ENCODE measurements at places on chromosomes 12 and 14.

GRCh38 chr14:53260286-53260685 is 107.2 kb upstream of the DDHD1 start:
- DNase-seq, result no peak

DNA sequence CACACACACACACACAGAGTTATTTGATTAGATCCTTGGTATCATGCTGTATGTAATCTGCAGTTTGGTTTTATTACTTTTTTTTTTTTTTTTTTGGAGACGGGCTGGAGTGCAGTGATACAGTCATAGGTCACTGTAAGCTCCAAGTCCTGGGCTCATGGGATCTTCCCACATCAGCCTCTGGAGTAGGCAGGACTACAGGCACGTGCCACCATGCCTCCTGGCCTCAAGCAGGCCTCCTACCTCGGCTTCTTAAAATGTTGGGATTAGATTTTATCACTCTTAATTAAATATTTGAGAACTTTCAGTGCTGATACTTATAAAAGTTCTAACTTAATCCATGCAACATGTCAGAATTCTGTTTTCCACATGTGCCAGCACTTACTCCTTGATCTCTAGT is 31.3 kb upstream of the PSEN1 start:
- no peak for DNase-seq

DNA sequence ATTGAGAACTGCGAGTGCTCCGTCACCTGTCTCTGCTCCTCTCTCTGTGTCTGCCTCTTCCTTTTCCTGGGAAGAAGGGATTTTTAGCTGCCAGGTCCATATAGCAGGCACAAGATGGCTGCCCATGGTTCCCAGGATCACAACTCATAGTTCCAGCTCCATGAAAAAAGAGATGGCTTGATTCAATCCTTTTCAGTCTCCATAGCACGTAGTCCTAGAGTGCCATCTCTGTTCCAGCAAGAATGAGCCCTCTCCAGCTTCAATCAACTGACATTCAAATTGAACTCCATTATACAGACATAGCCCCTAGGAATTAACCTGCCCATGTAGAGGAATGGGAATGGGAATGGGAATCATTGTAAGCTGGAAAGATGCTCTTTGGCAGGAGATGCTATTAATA is 34.7 kb upstream of the RTRAF start:
- no peak for DNase-seq

DNA sequence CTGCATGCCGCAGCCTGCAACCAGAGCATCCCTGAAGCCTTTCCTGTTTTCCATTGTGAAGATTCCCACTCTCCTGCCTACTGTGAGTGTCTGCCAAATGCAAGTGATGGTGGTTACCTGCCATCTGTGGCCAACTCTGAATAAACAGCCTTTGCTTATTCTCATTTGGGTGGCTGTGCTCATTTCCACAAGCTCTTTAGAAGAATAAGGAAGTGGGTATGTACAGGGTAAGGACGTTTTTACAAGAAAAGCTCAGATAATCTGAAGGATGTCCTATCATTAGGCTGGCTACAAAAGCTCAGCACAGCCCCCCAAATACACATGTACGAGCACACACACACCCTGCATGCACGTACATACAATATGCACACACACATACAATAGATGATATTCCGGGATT is 7.3 kb upstream of the RNASE1 start:
- DNase-seq, result no peak

DNA sequence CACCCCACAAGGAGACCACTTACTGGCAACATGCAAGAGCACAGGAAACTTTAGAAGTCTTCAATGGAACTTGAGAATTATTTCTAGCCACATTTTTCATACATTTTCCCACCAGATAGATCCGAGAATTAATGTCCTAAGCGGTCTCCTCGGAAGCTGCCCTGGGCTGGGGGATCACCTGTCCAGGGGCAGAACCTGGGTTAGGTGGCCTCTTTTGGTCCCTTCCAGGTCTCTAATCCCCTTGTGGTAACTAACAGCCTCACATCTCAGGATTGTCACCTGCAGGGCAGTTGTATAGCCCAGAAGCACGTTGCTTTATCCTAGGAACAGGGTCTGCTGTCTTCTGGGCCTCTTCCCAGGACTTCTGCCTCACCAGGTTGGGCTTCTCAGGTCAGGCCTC is 38.7 kb upstream of the PRMT8 start:
- DNase-seq, result no peak

GRCh38 chr14:32019276-32019675 is 57.8 kb upstream of the ARHGAP5 start:
- DNase-seq, result no peak

DNA sequence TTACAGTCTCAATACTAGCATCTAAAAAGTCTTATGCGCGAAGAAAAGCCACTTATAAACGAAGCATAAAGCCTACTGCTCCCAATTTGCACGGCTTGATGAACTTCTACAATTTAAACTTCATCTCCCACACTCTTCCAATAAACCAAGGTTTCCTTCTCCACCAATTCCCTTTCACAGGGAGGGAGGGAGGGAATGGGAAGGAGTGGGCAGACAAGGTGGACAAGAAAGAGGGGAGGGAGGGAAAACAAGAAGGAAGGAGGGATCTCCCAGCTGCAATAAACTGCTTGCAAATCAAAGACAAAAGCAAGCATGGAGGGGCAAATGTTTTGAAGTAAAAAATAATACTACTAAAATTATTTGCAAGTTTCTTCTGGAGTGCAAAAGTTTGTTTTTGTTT is 64.5 kb downstream of the MED13L start:
- no peak for DNase-seq

GRCh38 chr12:95037906-95038305 is 34.4 kb upstream of the NDUFA12 start:
- no peak for DNase-seq

DNA sequence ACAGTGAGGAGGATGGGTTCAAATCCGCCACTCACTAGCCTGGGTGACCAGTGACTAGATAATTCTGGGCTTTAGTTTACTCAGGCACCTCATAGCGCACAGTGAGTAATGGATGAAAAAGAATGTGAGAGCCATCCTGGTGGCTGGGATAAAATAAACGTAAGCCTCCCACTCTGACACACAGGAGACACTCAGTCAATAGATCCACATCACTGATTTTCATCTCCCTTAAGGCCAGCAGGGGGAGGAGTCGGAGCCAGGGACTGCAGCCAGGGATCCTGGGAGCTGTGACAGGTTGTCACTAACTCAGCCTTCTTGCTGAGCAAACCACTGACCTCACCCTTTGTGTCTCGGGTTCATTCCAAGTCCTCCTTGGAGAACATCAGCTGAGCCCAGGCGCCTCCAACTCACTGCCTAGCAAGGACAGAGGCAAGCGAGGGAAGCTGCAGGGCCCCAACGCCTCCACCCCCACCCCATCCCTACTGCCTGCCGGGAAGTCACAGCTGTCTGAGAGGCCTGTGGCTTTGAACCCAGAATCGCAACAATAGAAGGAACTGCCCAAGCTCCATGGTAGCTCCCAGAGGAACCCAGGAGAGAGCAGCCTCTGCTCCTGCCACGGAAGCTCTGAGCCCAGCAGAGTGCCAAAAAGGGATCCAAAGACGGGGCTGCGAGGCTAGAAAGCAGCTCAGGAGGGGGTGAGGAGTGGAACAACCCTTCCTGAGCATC is 30.7 kb downstream of the PXN start:
- peak; percentile 99 for DNase-seq

- peak; percentile 91 for DNase-seq
Measured at GRCh38 chr12:93526786-93527428, 45.6 kb upstream of the SOCS2 start.

DNA sequence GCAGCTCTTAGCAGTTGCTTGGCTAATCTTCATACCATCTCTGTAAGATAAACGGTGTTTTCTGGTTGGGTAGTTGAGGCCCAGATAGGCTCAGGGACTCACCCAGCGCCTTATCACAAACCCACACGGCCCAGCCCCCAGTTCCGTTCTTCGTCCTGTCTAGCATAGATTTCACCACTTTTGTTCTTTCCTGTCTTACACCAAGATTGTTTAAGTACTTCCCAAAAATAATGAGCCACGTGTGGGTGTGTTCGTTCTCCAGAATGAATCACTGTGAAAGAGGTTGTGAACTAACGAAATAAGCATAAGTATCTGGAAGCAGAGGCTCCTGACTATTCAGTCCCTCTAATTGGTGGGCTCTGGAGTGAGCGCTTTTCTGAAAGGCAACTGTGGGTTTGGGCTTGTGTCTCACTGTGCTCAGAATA is 21.4 kb downstream of the ACVR1B start:
- DNase-seq, result peak; percentile 34

GRCh38 chr14:24843494-24843893 is 206.5 kb downstream of the STXBP6 start:
- DNase-seq, result no peak

GRCh38 chr14:76500480-76500879 is 124.5 kb downstream of the ESRRB start:
- no peak for DNase-seq

- no peak for DNase-seq
Measured at GRCh38 chr14:104106471-104106991, 21.0 kb downstream of the ASPG start.

GRCh38 chr12:75439048-75439447 is 41.5 kb upstream of the GLIPR1 start:
- DNase-seq, result no peak

- no peak for DNase-seq
Measured at GRCh38 chr12:97778111-97778510, 315.5 kb downstream of the RMST start.

DNA sequence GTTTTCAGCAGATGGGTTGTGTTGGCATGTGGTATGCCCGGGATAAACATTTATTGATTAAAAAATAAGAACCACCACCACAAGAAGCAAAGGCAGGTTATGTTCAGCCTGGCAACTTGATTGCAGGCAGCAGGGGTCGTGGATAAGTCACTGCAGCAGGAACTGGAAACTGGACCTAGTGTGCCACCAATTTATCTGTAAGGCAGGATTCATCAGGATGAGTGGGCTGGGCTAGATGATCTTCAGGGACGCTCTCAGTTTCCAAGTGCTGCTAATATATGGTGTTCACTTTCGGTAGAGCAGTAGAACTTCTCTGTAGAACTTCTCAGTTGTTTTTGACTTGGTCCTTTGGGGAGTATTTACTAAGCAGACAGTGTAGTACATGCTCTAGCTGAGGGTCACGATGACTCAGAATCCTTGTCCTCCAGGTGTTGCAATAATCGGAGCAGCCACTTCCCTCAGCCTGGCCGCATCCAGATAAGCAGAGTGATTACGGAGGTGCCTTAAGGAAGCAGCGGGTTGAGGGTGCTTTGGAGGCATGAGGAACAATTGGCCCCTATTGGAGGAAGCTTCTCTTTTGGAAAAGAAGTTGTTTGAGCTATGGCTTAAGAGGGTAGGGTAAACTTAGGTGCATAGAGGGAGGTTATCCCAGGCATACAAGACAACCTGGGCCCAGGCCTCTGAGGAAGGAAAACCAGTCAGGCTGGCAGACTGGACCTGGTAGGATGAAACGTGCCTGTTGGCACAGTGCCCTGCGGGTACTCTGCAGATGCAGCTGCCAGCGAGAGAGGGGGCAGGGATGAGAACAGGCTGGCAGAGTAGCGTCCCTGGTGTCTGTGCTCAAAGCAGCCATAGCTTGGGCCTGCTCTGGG is 104.0 kb downstream of the GPR135 start:
- peak; percentile 59 for DNase-seq

DNA sequence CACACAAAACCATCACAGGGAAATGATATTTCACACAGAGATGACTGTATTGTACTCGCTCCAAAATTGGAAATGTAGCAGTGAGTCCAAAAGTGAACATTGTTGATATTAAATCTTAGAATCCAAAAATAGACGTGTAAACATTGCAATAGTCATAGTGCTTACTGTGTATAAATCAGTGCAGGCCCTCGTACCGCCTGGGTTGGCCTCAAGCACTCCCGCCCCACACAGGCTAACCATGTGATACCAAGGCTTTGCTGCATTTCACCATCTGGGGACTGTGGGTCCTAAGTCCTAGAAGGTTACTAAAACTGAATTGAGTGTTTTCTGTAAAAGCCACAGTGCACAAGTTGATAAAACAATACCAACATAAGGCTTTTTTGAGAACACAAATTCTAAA is 107.3 kb downstream of the PPP2R5E start:
- no peak for DNase-seq

DNA sequence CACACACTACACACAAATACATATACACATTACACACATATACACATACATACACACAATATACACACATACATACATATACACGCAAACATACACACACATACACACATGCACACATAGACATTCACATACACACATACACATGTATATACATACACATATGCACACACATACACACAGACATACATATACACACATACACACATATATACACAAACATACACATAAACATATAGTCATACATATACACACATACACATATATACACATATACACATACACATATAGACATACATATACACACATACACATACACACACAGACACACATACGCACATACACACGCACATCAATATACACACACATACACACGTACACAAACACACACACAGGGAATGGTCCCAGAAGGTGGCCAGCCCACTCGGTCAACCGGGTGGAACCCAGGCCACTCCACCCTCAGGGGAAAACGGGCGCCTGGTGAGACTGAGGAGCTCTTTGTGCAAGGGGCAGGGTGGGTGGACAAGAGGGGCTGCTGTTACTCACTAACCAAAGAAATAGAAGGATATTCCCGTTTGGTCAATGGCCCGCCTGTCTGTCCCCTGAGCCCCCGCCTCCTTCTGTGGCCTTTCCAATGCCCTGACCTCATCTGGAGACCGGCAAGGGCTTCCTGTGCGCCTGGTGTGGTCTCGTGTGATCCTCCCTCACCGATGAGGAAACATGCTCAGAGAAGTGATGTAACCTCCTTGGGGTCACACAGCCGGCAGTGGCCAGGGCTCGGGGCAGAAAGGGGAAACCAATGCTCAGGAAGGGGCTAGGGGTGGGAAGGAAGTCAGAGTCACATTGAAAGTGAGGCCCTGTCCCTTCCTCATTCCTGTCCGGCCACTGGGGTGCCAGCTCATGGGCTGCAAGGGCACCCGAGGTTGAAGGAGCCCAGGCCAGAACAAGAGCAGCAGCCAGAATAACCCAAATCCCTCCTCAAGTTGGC is 5.3 kb downstream of the TRPV4 start:
- no peak for DNase-seq

GRCh38 chr12:5222011-5222461 is 178.4 kb downstream of the KCNA5 start:
- DNase-seq, result no peak

DNA sequence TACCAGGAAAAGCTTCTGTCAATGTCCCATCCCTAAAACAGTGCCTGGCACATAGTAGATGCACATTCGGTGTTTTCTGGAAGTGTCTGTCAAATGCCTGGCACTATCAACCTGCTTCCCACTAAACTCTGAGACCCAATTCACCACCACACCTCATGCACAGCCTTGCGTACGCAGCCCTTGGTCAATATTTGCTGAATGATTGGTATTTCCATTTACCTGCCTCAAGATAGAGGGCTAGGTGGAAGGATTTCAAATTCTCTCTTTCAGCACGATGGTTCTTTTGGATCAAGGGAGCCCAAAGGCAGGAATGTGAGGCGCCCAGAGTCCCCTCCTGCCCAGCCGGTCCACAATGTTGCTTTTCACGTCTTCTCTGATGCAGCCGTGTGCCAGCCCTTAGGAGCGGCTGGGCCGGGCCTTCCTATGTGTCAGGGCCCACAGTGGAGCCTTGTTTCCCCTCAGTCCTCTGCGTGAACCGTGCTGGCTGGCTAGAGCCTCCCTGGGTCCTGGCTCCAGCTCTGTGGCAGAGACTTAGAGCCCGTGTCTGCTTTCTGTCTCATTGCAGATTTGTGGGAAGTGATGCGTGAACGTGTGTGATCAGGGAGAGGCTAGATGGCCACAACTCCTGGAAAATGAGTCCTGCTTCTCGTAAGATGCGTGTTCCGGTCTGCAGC is 99.9 kb upstream of the RFLNA start:
- DNase-seq, result no peak
